NCI-H1105 treated with DMSO at 0.1 percent for 48 hours (cell line): ENCODE measurements at places on chromosomes 12 and 14.

GRCh38 chr12:31591380-31591901, 505 bp upstream of the DENND5B start:
- DNase-seq: no peak

GRCh38 chr12:46451276-46452021, 78.9 kb upstream of the SLC38A2 start:
- no peak for DNase-seq

DNA sequence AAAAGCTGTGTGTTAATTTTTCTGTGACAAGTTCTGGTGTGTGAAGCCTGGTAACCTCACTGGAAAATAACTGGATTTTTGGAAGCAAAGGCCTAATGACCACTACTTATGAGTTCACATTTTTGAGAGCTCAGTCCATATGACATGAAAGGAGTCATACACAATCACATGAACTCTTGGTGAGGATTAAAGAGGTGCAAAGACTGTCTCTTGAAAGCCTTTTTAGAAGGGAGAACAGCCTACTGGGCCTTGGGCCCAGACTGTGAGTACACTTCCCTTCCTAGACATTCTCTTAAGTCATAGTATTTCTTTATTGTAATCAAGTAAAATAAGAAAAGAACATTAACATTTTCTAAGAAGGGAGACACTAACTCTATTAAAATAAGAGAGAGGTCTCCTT, 176.1 kb downstream of the BCAT1 start:
- no peak for DNase-seq

- no peak for DNase-seq
These were observed 227.3 kb upstream of the DAAM1 start for GRCh38 chr14:58961045-58961731.

DNA sequence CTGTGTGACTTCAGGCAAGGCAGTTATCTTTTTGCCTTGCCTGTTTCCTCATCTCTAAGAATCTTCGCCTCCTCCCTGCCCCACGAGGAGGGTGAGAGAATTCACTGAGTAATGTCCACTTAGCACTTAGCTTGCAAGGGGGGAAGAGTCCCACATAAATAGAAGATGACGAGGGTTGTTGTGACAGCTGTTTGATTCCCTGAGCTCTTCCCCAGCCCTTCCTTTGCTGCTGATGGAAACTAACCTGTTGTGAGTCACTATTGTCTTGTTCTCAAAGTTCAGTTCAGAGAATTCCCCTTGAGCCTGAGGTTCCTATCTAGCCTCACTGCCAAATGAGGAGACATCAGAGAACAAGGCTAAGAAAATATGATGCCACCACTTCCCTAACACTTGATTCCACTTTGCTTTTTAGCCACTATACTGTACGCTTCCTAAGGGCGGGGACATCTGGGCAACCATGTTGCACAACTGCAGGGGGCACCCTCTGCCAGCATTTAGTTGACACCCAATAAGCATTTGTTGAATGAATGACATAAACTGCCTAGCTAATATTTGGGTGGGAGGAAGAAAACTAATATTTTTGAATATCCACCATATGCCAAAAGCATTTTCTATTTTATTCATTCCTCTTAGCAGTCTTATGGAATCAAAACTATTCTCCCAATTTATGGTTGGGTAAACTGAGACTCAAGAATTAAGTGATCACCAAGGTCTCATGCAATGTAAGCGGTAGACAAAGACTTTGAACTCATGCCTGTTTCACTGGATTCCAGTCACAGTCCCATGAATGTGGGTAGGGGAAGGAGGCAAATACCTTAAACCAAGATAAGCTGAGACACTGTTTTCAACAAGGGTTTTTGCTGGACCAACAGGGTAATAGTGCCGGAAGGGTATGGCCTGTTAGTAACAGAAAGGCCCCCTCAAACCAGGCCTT, 77.6 kb downstream of the ZFP36L1 start:
- no peak for DNase-seq

GRCh38 chr12:30514666-30515065, 181.0 kb downstream of the IPO8 start:
- no peak for DNase-seq
